HS-27A (cell line): ENCODE measurements at places on chromosomes 7 and 10.
A peak's percentile ranks its signal among the peaks of the same experiment; 100 is the strongest.

DNA sequence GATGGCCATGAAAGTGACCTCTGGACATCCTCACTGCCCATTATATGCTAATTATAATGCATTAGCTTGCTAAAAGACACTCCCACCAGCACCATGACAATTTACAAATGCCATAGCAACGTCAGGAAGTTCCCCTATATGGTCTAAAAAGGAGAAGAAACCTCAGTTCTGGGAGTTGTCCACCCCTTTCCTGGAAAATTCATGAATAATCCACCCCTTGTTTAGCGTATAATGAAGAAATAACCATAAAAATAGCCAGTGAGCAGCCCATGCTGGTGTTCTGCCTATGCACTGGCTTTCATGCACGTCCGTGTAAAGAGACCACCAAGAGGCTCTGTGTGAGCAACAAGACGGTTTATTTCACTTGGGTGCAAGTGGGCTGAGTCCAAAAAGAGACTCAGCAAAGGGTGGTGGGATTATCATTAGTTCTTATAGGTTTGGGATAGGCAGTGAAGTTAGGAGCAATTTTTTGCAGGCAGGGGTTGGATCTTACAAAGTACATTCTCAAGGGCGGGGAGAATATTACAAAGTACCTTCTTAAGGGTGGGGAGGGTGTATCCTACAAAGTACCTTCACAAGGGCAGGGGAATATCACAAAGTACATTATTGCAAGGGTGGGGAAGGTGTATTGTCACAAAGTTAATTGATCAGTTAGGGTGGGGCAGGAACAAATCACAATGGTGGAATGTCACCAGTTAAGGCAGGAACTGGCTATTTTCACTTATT, 45.6 kb downstream of the LBX1 start:
- DNase-seq: no peak

DNA sequence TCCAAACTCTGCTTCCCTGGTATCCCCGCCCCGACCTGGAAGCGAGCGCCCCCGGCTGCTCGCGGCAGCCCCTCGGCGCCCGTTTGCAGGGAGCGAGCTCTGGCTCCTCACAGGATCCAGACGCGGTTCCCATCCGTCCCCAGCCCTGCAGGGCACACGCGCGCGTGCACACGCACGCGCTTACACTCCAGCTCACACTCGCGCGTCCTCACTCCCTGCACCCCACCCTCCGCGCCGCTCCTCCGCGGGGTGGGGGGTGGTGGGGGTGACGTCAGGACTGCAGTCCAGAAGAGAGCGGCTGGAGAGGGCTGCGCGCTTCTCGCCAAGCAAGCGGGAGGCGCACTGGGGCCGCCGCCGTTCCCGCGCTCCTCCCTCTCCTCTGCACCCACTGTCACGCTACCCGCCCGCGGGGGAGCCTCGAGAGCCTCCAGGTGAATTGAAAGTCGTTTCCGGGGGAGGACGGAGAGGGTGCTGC, 255.6 kb downstream of the OTUD1 start:
- DNase-seq: no peak

DNA sequence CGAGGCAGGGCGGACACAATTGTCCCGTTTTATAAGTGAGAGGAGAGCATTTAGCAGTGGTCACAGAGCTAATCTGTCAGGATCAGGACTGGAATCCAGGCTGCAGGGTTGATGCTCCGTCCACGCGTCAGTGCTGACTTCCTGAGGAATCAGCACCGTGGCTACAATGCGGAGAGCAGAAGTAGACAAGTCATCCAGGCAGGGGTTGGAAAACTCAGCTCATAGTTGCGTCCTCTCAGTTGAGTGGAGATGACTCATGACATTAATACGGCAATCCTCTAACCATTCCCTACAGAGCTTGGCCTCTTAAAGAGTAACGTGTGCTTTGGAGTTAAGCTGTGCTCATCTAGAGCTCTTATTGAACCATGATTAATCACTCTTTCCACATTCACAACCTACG, 17.1 kb upstream of the HTR5A start:
- no peak for DNase-seq

DNA sequence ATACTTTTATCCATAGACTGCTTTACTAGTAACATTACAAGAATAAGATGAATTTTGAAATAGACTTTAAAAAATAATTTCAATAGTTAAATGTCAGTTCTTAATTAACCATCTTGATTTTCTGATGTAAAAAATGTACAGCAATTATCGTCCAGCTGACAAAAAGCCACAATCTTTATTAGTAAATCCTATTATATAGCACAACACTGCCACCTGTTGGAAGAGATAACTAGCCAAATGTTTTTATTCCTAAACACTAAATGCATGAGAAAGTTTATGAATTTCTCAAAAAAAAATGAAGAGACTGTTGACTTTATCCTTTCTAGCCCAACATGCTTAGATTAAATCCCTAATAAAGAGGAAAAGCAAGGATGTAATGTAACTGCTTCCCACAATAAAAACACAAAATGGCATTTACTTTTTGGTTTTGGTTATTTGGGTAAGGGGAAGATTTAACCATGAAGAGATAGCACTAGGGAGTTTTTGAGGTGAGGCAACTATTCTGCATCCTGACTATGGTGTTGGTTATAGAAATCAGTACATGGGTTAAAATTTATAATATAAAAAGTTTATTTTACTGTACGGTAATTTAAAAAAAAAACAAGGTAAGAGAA, 8.0 kb downstream of the COA1 start:
- no peak for DNase-seq

DNA sequence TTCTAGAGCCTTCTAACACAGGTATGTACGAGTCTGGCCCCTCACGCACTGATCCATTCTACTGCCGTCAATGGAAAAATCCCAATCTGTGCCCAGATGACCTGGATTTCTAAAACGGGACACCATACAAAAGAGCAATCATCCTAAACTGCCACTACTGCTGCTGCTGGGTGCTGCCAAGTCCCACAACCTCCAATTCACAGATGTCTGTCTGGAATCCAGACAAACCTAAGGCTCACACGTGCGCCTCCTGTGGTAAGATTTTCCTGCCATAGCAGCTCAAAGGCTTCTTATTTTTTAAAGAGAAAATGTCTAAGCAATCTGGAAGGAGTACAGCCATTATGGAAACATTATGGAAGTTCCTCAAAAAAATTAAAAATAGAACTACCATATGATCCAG, 40.9 kb downstream of the JCAD start:
- DNase-seq: no peak

GRCh38 chr7:149007611-149008010, 20.7 kb downstream of the PDIA4 start:
- no peak for DNase-seq

- peak; percentile 52 for DNase-seq
These were observed 183.5 kb upstream of the INHBA start for GRCh38 chr7:41886262-41886900.

- DNase-seq: no peak
These were observed 12.2 kb downstream of the COMTD1 start for GRCh38 chr10:75223507-75223906.

DNA sequence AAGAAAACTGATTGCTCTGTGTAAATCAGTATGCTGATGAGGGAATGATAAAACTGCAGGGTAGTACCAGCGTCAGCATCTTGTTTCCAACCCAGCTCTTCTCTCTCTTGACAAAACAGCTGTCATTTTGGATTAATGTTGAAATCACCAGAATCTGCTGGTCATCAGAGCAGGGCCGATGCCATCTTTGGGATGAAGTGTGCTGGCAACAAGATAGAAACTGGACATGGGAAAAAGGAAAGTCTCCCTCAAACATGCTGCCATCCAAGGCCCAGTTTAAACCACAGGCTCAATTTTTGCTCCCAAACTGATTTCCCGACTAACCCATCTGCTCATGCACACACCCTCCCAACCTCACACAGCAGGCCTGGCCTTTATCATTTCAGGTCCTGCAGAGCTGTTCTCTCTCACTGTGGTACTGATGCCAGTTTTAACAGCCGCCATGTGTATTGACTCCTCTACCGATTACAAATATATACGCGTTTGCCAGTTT, 285.2 kb downstream of the AUTS2 start:
- DNase-seq: no peak
